NCI-H1048 (cell line): ENCODE measurements at places on chromosomes 12 and 14.

GRCh38 chr12:119447618-119448017 is 113.1 kb downstream of the CCDC60 start:
- DNase-seq = no peak

GRCh38 chr12:10131111-10131690 is 1.2 kb upstream of the CLEC7A start:
- no peak for DNase-seq

DNA sequence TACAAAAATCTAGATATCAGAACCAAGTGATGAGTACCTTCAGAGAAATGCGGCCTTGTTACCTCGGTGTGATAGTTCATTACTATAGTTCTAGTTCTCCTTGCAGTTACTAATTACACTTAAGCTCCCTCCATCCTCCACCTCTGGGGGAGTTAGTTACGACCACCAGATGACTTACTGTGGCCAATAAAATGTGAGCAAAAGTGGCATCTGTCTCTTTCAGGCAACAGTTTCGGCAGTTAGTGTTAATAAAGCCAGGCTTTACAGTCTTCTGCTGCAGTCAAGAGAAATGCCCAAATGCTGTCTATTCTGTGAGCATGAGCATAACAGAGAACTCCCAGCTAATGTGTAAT is 6.0 kb downstream of the TXNDC16 start:
- DNase-seq = no peak

- DNase-seq = no peak
Observed at GRCh38 chr14:54920052-54920451, 17.4 kb upstream of the GCH1 start.

DNA sequence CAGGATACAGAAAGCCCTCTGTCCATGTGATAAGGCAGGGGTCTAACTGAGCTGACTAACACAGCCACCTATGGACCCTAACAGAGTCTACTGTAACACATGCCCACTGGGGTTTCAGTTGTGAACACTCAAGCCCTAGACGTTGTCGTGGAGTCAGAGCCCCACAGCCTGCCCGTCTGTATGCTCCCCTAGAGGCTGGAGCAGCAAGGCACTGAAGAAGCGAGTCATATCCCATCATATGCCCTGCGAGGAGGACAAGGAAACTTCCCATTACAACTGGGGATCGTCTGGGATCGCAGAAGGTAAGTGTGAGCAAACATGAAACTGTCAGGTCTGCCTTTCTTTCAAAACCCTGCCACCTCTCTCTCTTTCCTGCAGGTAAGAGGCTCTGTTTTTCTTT is 138.1 kb downstream of the GPR65 start:
- DNase-seq = no peak

- DNase-seq = no peak
Observed at GRCh38 chr14:28143316-28143715, 623.3 kb upstream of the FOXG1 start.
